ENCODE measurements at places on chromosomes 2 and 18.

- DNase-seq = no peak
Measured at GRCh38 chr2:180146541-180146940, 139.4 kb upstream of the CWC22 start.

- peak; percentile 52 for DNase-seq
Measured at GRCh38 chr2:158457826-158458616, 1.3 kb downstream of the PKP4 start.

DNA sequence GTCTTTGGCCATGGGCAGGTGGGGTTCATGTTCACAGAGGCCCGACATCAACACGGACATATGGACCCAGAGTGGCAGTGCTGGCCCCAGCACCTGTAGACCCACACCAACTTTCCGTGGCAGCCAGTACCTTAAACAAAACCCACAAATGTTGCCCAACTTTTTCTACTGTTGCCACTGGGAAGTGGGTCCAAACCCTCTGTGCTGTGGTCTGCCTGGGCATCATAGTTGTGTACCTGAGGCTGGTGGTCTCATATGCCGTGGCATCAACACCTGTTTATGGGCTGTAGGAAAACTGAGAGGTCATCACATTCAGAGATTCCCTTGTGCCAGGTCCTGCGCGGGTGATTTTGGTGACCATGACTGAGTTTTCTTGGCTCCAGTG is 79.9 kb downstream of the SH3RF3 start:
- DNase-seq = no peak

DNA sequence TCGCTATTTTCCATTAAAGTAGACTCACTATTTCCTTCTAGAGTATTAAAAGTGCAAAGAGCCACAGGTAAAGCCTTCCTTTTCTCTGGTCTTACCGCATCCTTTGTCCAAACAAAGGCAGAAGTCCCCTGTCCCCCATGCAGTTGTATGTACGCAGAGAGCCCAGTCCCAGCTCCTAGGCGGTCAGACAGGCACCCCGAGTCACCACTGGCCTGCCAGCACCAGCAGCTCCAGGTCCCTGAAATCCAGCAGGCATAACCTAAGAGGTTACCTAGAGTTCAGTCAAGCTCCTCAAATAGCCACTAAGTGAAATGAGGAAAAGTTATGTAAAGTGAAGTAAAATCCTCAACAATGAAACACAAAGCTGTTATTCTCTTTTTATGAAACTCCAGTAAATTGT is 60.4 kb upstream of the TWIST2 start:
- no peak for DNase-seq

GRCh38 chr2:227500301-227500630 is 28.3 kb downstream of the AGFG1 start:
- no peak for DNase-seq

GRCh38 chr18:74905247-74905646 is 303.7 kb downstream of the PTGR3 start:
- DNase-seq = no peak

- DNase-seq = no peak
Measured at GRCh38 chr2:197875763-197876162, 71.4 kb downstream of the PLCL1 start.

DNA sequence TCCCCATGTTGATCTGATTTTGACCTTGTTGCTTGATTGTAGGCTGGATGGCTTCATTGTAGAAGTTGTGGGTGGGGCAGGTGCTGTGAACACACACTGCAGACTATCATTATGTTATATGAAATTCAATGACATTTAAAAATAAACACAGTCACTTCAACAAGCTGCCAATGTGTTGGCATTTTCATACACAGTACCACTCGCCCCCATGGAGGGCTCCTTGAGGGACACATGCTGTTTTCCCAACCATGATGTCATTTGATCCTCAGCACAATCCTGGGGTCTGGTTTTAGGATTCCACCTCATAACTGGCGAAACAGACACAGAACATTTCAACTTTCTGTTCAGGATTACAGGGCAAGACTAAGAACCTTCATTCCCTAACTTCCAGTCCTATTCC is 86.9 kb downstream of the ZCCHC2 start:
- DNase-seq = no peak

DNA sequence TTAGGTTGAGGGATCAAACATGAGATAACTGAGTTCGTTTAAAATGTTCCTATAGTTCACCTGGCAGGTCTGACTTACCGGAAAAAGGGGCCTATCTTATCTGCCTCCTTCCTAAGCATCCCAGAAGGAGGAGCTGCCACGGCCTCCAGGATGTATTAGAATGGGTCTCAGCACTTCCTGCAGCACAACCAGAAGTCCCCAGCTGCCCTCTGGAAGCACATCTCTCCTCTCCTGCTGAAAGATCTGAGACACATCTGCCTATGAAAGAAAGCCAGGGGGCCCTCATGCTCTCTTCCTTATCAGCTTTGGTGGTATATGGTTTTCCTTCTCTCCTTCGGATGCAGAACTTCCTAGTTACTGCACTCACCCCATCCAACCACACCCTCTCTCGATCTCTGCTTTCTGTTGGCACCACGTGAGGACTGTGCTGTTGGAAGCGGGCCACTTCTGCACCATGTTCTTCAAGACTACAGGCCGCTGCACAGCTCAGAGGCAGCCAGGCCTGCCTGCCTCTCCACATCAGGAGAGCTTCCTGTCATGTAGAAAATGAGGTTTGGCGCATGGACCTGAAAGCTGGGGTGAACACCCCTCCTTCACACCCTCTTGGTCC is 6.5 kb downstream of the IGFBP5 start:
- DNase-seq = peak; percentile 67

- no peak for DNase-seq
Measured at GRCh38 chr18:23281626-23282436, 146.5 kb downstream of the CABLES1 start.

GRCh38 chr2:70716951-70717350 is 51.0 kb downstream of the ADD2 start:
- DNase-seq = no peak

DNA sequence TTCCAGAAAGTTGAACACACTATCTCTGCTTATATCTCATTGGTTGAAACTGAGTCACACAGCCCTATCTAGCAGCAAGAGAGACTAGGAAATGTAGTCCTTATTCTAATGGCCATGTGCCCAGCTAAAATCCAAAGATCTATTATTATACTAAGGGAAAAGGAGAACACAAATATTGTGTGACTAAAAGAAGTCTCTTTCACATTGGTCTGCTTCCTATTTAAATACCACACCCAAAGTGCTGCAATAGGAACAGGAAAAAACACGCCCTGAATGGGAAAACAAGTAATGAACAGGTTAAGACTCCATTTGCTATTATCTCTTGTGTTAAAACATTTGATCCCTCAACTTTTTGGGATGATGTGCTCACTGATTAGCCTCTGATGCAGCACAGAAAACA is 86.8 kb upstream of the BARD1 start:
- no peak for DNase-seq

DNA sequence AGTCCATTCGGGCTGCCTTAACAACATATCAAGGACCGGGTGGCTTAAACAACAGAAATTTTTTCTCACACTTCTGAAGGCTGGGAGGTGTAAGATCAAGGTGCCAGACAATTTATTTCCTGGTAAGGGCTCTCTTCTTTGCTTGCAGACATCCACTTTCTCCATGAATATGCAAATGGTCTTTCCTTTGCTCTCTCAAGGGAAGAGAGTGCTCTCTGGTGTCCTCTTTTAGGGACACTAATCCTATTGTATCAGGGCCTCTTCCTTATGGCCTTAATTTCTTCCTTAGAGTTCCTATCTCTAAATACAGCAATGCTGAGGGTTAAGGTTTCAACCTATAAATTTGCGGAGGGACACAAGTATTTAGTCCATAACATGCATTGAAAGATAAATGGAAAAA is 770.8 kb downstream of the DSC3 start:
- no peak for DNase-seq

DNA sequence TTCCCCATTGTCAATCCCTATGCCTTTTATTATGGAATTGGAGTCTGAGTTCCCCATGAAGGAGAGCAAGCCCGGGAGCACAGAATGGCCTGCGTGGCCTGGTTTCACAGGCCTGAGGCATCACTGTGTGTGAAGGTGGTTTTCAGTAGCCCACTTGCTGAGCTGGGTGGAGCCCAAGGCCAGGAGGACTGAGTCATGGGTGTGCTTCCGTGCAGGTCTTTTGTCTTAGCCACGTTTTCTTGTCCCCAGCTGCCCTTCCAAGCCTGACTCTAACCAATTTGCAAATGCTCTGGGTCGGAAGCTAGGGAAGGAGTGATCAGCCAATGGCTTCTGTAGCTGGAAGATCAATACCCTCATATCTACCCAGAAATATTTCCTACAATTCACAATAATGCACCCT is 119.2 kb downstream of the MAPK4 start:
- no peak for DNase-seq

GRCh38 chr2:7683196-7683595 is 766.0 kb downstream of the RNF144A start:
- no peak for DNase-seq

DNA sequence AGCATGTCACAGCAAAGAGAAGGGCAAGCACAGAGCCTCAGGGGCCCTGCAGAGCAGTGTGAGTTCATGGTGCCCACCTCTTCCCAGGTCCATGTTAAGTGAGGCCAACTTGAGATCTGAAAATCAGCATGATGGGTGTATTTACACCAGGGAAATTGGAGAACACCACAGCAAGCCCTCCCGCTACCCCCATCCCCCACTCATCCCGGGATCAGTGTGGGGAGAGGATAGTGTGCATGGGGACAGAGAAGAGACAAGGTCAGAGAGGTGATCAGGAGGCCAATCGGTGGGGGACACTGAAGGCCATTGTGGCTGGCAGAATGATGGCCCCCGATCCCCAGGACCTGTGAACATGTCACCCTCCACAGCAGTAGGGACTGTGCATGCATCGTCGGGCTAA is 54.7 kb downstream of the PTGR3 start:
- DNase-seq = no peak

DNA sequence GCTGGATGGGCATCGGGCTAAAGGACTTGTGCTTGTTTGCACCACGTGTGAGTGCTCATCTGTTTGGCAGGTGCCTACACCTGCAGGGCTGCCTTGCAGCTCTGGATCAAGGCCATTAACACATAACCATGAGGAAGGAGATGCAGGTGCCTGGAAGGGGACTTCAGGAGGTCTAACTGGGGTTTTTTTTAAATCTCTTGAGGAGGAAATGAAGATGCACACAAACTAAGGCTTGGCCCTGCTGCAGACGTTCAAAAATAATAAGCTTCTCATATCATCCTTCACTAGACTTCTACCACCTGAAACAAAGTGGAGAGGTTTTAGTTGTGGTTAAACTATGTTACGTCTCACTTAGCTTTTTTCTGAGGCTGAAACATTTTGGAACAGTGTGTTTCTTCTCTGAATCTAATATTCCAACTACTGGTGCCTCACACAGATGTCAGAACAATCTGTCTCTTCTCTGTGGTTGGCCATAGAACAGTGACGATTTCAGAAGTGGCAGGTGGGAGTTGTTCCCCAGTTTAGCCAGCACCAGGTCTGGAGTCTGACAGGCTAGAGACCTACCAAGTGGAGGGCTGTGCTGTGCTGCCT is 36.5 kb downstream of the BCL2L11 start:
- no peak for DNase-seq

DNA sequence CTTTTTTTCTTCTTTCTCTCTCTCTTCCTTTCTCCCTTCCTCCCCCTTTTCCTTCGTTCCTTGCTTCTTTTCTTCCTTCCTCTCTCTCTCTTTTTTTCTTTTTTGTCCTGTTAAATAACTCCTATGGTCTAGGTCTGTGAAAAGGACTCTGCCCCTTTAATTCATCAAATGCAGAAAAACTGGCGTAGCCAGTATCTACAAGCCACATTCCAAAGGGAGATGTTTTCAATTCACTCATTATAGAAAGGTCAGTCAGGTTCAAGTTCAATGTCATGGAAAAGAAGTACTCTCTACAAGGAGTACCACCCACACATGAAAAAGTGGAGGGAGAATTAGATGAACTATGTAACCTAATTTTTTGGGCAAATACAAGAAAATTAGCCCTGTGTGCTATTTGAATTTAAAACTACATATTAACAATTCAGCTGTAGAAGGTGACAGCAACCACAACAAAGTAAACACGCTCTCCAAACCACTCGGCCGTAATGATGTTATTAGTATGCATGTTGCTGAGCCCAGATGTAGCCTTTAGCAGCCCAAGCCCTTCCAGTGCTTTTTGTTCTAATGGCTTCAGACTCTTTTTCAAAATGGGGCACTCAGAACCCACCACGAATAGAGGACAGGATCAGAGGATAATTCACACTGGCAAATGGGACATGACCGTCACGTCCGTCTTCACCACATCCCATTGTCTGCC is 735.4 kb upstream of the FANCL start:
- DNase-seq = no peak

DNA sequence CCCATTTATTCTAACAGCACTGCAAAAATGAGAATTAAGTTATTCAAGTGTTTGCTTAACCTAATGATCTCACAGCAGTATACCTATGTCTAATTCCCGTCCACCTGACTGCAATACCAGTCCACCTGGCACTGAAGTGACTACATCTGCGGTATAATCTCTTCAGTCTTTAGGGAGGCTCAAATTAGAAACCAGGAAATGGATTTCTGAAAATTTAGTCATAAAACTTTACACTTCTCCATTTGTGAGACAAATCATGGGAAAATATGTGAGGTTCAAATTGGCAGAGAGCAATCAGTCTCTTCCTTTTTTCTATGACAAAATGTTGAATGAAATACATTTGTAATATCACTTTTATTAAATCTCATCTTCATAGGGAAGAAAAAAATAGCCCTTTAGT is 33.0 kb downstream of the FTCDNL1 start:
- no peak for DNase-seq

DNA sequence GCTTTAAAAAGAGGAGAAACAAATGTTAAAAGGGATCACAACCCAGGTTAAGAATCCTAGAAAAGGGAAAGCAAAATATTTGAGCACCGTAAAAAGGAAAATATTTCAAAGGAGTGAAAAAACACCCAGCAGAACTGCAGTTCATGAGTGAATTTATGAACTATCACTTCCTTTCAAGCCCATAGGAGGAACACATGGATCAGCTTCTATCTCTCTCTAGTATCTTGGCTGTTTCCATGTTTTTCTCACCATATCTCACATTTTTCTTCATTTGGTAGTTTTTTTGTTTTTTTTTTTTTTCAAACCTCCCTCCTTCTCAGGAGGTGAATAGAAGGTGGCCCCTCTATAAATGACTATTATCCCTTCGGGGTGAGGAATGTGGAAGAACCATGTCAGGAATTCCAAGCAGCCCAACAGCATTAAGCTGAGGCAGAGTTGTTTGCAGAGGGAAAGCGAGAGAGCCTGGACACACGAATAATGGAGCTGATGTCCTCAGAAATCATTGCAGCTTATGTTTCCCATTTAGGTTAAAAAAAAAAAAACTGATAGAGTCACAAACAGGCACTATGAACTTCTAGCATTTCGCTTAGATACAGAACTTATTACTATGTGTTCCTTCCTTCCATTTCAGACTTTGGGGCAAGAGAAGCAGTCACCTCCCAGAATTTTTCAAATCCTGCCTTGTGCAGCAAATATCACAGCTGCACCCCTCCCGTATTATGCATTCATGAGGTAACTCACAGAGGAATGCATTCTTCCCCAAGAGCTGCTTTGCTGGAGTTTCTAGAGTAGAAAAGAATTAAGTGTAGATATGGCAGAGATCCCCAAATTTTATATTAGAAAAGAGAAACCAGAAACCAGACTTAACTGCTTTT is 315.6 kb downstream of the IRS1 start:
- DNase-seq = no peak
